CD4-positive, alpha-beta T cell (primary cell): ENCODE measurements at places on chromosomes 2 and 18. TPM values are rescaled to one million over a fixed set of nuclear protein-coding genes. Genes with fewer than 3 reads are reported as not detected.

GRCh38 chr18:32219431-32220018, 29.7 kb downstream of the MEP1B start:
- no peaks in the 10 kb centered on the region for H3K4me1 ChIP-seq
- no peak overlapping the region for H3K4me3 ChIP-seq
- no peaks in the 10 kb centered on the region for H3K36me3 ChIP-seq
- no peak overlapping the region for H3K27ac ChIP-seq

DNA sequence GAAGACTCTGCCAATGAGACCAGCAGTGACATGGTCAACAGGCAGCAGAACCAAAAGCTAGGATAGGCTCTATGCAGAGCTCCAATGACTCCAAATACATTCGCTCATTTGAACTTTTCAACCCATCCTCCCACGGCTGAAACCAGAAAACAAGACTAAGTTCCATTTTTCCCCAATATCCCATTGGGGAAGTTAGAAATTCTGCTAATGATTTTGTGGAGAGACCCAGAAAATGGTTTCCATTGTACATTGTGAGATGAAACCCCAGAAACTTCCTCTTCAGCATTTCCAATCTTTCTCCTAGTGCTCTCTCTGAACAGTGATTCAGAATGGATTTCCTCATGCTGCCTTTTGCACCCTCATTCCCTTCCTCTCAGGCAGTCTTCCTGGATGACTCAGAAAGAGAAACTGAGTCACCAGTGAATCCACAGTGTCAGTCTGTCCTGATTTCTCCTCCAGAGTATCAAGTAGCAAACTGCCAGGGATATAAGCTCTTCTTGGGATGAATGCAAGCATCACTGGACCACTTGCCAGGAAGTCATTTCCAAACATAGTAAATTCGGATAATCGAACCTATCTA, 467.7 kb upstream of the ID2 start:
- DNase-seq: peak; percentile 52
- no peaks in the 10 kb centered on the region for H3K27me3 ChIP-seq
- no peaks in the 10 kb centered on the region for H3K36me3 ChIP-seq
- no peak overlapping the region for H3K27ac ChIP-seq
- peaks cover under 1% of the 10 kb centered on the region for H3K4me1 ChIP-seq

ATP6V1C2 gene
- total RNA-seq: not detected

DNA sequence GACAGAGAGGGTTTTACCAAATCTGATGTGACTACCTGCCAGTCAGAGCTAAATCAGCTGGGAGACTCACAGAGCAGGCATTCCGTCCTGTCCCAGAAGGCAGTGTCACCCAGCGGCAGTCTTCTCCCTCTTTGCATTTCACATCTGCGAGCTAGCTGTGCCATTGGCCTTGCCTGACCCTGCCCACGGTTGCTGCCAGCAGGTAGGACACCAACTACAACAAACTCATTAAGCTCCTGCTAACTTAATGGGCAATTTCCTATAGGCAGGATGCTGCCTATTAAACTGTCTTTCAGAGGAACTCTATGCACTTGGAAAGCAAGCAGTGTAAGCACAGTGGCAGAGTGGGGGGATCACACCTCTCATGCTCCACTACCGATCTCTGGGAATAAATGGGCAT, 116.4 kb upstream of the CAPN13 start:
- H3K36me3 ChIP-seq: no peaks in the 10 kb centered on the region
- no peaks in the 10 kb centered on the region for H3K27me3 ChIP-seq
- no peak overlapping the region for H3K27ac ChIP-seq
- H3K4me3 ChIP-seq: no peak overlapping the region

GRCh38 chr2:216341121-216341520, 31.2 kb downstream of the MARCHF4 start:
- H3K27me3 ChIP-seq: no peaks in the 10 kb centered on the region
- no peak overlapping the region for H3K27ac ChIP-seq
- no peak for DNase-seq
- no peaks in the 10 kb centered on the region for H3K36me3 ChIP-seq
- peaks cover 15% of the 10 kb centered on the region for H3K4me1 ChIP-seq
- no peak overlapping the region for H3K4me3 ChIP-seq

UGT1A5 gene
- total RNA-seq: not detected

SPRED2 gene
- total RNA-seq: 2.8 TPM
